ENCODE measurements at places on chromosomes 7 and 10.

GRCh38 chr10:28555358-28555757, 22.4 kb downstream of the WAC start:
- DNase-seq: no peak

- no peak for DNase-seq
Measured at GRCh38 chr7:47528471-47528870, 53.4 kb downstream of the TNS3 start.

DNA sequence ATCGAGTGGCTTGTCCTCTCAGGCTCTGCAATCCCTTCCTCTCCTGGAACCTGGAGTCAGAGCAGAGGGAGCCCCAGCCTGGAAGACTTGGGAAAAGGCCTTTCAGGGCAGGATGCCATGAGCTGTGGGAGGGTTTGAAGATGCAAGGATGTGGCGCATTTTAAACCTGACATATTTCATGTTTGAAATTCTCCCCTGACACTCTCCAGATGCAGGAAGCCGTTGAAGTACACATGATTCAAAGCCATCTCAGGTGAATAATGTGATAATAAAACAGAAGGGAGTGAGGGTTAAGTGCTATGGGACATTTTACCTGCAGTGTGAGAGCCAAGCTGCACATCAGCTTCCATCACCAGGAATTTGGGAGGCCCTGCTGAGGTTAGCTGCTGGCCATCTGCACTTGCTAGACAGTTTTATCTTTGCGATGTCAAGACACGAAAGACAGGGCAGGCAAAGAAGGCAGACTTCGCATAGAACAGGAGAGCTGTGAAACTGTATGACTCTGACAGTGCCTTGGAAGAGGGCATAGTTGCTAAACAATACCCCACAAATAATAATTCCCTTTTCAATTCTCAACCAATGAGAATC, 159.1 kb upstream of the GDF10 start:
- DNase-seq: no peak

GRCh38 chr7:44981035-44981706, 2.4 kb upstream of the MYO1G start:
- DNase-seq: no peak

DNA sequence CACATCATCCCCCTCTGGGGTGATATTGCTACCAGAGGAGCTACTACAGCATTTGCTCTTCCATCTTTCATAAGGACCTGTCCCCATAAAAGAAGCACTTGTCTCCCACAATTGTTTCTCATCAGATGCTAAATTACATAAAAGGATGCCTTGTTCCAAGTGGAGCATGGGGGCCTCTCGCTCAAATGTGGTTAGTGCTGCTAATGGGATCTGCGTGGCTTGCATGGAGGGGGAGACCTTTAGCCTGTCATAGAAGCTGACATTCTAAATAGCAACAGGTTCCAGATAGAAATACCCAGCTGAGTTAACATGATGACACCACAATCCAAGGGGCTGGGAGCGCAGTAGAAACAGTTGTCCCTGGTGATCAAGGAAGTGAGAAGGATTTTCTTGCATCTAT, 257.9 kb downstream of the SFMBT2 start:
- no peak for DNase-seq

- no peak for DNase-seq
Measured at GRCh38 chr10:62075912-62076311, 174.4 kb downstream of the ARID5B start.

- no peak for DNase-seq
Measured at GRCh38 chr10:49645417-49645816, 31.6 kb downstream of the CHAT start.

- peak; percentile 48 for DNase-seq
Measured at GRCh38 chr7:70693686-70694433, 438.1 kb upstream of the GALNT17 start.

GRCh38 chr7:23183279-23184012, 1.6 kb downstream of the NUP42 start:
- DNase-seq: no peak

- DNase-seq: peak; percentile 91
Measured at GRCh38 chr10:110918269-110918642, 724 bp downstream of the BBIP1 start.

DNA sequence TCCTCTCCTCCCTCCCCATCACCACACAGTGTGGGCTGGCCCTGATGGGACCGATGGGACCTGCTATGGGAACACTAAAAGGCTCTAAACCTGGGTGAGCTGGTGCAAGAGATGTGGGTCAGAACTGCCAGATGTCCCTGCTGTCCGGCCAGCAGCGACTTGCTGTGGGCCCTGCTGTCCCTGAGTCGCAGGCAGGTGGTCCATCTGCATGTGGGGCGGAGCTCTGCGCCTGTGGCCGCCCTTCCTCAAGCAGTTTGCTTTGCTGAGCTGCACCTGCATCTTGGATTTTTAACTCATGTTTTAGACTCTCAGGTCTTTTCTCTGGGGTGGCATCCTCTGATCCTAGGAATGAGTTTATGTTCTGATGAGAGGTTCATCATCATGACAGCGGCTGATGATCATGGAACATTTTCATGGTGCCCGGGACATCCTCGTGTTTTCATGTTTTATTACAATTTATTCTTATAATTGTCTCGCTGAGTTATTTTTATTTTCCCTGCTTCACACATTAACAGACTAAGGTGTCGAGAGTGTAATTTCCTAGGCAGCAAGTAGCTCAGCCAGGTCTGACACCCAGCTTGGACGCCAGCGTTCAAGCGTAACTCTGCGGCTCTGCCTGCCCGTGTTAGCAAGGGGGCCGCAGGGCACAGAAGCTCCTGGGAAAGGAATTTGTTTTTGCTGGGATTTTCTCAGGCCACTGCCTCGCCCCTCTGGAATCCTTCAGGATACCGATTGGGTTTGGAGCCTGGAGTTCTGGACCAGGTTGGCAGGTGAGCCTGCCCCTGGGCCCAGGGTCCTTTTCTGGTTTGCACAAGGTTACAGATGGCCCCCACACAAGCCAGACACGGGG, 615.2 kb upstream of the FOXK1 start:
- no peak for DNase-seq

DNA sequence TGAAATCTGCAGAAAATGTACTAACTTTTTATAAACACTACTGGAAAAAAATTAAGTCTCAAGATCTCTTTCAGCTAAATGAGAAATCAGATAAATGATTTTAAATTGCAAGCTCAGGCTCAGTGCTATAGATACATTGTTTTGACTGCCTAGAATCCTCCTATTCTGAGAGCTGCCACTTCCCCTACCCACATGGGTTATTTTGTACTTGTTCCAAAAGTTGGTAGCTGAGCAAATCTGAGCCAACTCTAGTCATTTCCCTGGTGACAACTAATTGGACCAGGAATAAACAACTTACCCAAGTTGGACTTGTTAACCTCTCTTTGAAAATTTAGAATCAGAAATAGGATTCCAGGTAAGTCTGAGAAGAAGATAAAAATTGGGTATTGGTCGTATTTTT, 202.1 kb downstream of the MBL2 start:
- DNase-seq: no peak

DNA sequence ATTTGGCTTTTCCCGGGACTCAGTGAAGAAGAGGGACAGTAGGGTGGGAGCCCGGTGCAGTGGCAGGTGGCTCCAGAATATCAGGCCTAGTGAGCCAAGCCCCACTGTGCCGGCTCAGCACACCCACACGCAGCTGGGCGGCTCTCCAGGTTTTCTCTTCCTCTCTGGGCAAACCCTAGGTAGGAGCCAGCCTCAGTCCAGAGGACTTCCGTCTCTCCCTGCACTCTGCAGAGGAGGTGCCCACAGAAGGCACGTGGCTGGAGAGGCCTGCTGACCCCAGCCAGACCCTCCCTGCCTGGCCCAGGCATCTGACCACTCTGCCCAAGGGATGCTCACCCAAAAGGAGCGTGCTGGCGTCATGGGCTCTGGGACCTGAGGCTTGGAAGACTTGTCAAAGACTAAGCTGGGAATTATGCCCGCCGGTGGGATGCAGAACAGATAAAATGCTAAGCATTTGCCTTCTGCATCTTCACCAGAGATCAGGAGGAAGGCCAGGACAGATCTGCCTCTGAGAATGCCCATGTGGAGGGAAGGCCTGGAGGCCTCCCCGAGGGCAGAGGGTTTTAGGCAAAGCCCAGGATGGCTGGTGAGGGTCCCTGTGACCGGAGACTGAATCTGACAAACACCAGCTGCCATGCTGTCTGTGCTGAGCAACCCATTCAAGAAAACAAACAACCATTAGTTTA, 40.2 kb downstream of the TCERG1L start:
- no peak for DNase-seq

GRCh38 chr10:63520500-63521415, at the start of gene REEP3:
TSS of gene REEP3 (plus strand) at chr10:63521401. CDS start at chr10:63521546, 145 bp downstream.
- DNase-seq: peak; percentile 66

DNA sequence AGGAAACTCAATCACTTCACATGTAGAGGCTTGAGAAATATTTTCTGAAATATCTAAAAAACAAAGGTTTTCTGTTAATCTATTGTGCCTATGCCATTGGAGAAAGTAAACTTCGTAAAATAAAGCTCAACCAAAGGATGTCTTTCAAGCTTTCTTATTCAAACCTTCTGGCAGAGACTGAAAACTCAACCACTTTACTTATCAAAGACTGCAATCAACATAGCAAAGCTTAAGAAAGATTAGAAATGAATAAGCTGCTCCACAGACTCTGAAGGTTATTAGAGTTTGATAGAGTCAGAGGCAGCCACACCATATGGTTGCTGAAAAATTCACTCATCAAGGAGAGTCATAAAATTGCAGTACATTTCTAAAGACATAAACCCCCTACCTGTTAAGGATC, 245.8 kb upstream of the MEOX2 start:
- DNase-seq: no peak

GRCh38 chr10:83516788-83517187, 622.5 kb upstream of the GHITM start:
- DNase-seq: no peak

DNA sequence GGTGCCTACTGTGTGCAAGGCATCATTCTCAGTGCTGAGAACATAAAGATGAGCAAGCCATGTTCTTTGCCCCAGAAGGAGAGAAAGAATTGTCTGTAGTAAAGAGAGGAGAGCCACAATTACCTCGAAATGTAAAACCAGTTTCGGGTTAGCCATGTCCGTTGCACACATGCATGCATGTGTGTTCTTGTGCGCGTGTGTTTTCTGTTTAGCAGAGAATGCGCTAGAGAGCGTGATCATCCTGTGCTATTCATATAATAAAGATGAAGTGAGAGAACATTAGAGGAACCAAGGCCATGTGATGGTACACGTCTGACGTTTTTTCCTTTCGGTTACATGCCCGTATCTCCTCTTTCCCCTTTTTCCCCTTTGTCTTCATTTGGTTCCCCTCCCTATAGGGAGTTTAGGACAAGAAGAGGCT, 158.2 kb downstream of the CELF2 start:
- no peak for DNase-seq

GRCh38 chr7:47406801-47407129, 175.1 kb downstream of the TNS3 start:
- DNase-seq: no peak

- DNase-seq: no peak
Measured at GRCh38 chr10:33086100-33086499, 128.1 kb upstream of the ITGB1 start.

GRCh38 chr7:121385056-121385799, 10.9 kb downstream of the FAM3C start:
- no peak for DNase-seq

GRCh38 chr7:34237493-34237849, 332.1 kb downstream of the BMPER start:
- no peak for DNase-seq

GRCh38 chr10:13684806-13685482, 98.2 kb downstream of the PRPF18 start:
- no peak for DNase-seq

DNA sequence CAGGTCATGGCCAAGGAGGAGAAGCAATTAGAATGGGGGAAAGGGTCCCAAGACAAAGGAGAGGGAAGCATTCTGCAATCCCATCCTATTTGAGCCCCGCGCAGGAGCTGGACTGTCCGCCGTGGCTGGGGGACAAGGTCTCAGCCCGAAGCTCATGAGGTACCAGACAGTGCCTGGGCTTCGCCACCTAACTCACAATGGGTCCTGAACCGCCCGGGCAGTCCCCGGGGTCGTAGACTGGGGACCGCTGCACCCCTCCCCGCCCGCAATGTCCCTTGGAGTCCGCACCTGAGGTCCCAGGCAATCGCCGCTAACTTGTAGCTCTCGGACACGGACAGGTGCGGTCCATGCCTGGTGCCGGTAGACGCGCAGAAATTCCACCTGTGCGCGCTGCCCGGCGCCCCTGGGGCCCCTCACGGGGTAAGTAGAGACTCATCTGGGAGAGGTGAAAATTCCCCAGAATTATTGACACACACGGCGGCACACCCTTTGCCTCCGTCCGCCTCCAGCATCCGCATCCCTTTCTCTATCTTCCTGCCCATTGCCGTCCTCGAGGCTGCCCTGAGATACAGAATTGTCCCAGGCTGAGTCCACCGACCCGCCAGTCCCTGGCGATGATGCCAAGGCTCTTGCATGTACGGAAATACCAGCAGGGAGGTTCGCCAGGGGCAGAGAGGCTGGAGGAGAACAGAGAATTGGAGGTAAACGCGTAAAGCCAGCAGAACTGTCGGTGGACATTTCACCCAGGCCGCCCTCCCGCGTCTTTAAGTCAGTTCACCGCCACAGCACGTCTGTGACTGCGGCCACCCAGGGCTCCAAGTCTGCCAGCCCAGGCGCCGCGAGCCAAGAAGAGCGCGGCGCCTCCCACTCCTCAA, 1.8 kb downstream of the CHRM2 start:
- DNase-seq: no peak

- DNase-seq: no peak
Measured at GRCh38 chr10:50651808-50652207, 28.1 kb upstream of the SGMS1 start.

DNA sequence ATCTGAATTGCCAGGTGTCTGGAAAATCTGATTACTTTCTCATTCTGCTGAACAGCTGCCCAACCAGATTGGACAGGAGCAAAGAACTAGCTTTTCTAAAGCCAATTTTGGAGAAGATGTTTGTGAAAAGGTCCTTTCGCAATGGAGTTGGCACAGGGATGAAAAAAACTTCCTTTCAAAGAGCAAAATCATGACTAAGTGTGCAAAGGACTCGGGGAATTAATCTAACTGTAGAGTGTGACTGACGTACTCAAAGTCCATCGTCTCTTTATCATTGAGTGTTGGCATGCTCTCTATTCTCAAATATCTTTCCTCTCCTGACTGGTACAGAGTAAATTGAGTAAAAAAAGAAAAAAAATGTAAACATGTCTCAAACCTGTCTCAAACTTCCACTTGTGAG, 3.3 kb downstream of the NPS start:
- DNase-seq: no peak

DNA sequence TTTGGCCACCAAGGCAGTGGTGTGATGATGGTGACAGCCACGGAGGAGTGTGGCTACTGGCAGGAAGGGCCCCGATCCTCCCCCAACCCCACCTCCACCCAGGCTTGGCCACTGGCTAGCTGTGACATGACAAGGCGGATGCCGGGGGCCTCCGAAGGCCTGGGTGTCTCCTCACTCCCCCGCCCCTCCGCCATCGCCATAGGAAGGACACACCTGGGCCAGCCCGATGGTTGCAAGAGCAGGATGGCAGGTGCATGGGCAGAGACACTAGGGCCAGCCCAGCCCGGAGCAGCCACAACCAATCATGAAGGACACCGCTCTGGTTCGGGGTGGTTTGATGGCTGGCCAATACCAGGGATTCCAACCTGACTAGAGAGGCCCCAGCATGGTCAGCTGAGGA, 81.0 kb downstream of the PTPRN2 start:
- DNase-seq: no peak
